Progenitor cell of endocrine pancreas (in vitro differentiated cells): ENCODE measurements at places on chromosomes 3 and 15. TPM values are rescaled to one million over a fixed set of nuclear protein-coding genes. Genes with fewer than 3 reads are reported as not detected.

SERPINI2 gene
- 1.8 and 2.0 TPM in 2 replicates for total RNA-seq

SMCO1 gene
- not detected in 2 replicates for total RNA-seq

SPATA12 gene
- total RNA-seq = 0.14 and 0.16 TPM in 2 replicates

PEX5L gene
- 1.0 and 1.9 TPM in 2 replicates for total RNA-seq

SLC35G2 gene
- total RNA-seq = 2.3 and 2.4 TPM in 2 replicates

GOLGA6B gene
- total RNA-seq = not detected in 2 replicates

VGLL3 gene
- 1.9 and 2.0 TPM in 2 replicates for total RNA-seq

UBAP1L gene
- total RNA-seq = 5.8 and 6.2 TPM in 2 replicates

NT5DC2 gene
- total RNA-seq = 269 and 271 TPM in 2 replicates

CCDC39 gene
- 0.22 and 0.29 TPM in 2 replicates for total RNA-seq

DNA sequence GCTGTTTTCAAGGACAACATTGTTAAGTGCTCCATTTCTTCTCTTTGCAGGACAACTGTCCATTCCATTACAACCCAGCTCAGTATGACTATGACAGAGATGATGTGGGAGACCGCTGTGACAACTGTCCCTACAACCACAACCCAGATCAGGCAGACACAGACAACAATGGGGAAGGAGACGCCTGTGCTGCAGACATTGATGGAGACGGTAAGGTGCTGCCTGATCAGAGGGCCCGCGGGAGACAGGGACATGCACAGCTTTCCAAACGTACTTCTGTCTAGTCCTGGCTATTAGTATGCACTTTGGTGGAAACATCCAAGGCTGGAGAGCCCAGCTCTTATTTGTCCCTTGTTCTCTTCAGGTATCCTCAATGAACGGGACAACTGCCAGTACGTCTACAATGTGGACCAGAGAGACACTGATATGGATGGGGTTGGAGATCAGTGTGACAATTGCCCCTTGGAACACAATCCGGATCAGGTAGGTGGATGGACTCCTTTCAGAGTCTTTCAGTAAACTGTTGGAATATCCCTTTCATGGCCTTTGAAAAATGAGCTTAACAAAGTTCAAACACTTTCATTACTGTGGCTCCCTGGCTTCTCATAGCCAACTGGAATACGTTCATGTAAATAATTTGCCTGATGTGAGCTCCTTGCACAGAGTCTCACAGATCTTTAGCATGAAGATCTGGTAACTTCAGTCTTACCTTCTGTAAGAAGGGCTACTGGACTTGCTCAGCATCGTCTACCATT, 10.4 kb downstream of the THBS1 start:
- no peak overlapping the region for H3K4me3 ChIP-seq
- peaks cover 16% of the 10 kb centered on the region for H3K36me3 ChIP-seq
- DNase-seq = no peak
- H3K4me1 ChIP-seq = peaks cover 7% of the 10 kb centered on the region
- H3K27me3 ChIP-seq = no peaks in the 10 kb centered on the region

DNA sequence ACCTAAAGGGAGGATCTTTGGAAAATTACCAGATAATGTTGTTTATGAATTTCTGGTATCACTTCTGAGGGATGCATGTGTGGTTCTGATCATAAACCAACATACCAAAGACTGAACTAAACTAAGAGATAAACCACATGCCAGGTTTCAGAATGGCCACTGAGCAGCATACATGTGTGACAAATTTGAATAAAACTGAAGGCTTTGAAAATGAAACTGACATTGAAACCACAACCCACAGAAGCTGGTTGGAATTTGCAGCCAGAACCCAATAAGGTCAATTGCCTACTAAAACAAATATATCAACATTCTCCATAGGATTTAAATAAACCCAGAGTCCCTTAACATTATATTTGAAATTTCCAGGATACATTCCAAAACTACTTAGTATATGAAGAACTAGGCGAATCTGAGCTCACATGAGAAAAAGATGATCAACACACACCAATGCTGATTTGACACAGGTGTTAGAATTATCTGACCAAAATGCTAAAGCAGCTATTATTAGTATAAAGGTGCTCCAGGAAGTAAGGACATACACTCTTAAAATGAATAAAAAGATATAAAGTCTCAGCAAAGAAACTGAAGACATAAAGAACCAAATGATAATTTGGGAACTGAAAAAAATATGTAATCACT, 125.0 kb downstream of the ZNF280D start:
- no peaks in the 10 kb centered on the region for H3K4me1 ChIP-seq
- DNase-seq = no peak
- H3K27ac ChIP-seq = no peak overlapping the region

DNA sequence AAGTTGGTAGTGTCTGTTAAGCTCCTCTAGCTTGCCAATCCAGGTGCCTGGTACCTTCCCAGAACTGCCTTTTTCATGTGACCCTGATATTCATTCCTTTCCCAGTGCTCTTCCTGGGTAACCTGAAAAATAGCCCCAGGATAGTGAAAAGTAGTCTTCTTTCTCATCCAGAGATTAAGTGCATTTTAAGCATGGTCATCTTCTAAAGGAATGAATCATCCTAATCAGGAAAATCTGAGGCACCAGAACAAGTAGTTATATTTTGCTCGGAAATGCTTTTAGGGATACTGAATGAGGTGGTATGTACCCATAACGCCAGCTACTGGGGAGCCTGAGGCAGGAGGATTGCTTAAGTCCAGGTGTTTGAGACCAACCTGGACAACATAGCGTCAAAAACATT, 23.1 kb upstream of the PDCD6IP start:
- no peak overlapping the region for H3K27ac ChIP-seq
- no peak for DNase-seq
- no peak overlapping the region for H3K4me3 ChIP-seq

GRCh38 chr3:19229086-19229485, 80.8 kb downstream of the KCNH8 start:
- no peak for DNase-seq
- no peaks in the 10 kb centered on the region for H3K27me3 ChIP-seq

DNA sequence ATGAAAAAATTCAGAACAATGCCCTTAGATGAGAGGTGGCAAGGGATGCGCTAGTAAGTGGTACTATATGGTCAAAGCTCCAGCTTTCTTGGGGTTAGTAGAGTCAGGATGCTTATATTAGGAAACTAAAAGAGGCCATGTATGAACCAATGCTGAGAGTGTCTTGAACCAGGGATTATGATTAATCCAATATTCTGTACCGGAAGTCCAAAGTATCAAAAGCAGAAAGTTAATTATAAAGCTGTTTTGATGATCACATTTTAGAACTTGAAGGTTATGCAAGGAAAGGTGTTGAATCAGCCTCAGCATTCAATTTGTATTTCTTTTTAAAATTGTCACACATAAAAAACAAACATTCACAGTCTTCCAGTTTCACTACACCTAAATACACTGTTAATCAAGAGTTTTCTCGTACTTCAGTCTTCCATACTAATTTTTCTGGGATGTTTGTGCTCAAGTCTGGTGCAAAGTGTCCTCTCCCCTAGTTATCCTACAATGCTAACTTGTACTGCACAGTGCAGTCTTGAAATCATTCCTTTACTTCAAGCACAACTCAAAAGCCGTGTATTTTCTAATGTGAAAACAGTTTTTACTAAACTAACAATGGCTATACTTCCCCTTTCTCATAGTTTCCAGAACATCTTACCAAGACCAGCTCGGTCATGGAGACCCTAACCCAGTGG, 10.7 kb upstream of the FAH start:
- no peak overlapping the region for H3K4me3 ChIP-seq
- no peak for DNase-seq
- H3K27me3 ChIP-seq = no peaks in the 10 kb centered on the region
- H3K4me1 ChIP-seq = peaks cover 1% of the 10 kb centered on the region
- H3K27ac ChIP-seq = no peak overlapping the region

DNA sequence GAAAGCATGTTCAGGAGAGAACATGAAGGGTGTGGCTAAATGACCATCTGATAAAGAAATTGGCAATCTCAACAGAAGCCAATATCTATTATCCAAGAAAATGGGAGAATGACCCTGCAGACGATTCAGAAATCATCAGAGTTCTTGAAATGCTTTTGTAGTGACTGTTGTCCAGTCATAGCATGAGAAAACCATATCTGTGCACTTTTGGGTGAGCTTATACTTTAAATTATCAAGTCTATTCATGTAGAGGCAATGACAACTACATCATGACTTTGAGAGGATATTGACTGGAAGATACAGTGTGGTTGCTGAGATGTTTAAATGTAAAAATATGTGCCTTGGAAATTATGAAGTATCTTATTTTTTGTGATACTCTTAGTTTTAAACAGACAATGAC, 57.6 kb upstream of the AZI2 start:
- H3K4me3 ChIP-seq = no peak overlapping the region
- no peak for DNase-seq
- no peaks in the 10 kb centered on the region for H3K36me3 ChIP-seq

GRCh38 chr3:156532730-156533129, 22.2 kb downstream of the SSR3 start:
- no peak overlapping the region for H3K27ac ChIP-seq
- H3K4me1 ChIP-seq = peaks cover 22% of the 10 kb centered on the region
- no peaks in the 10 kb centered on the region for H3K27me3 ChIP-seq
- H3K4me3 ChIP-seq = no peak overlapping the region
- no peaks in the 10 kb centered on the region for H3K36me3 ChIP-seq

- no peak overlapping the region for H3K4me3 ChIP-seq
- no peak for DNase-seq
- H3K36me3 ChIP-seq = no peaks in the 10 kb centered on the region
- peaks cover 71% of the 10 kb centered on the region for H3K27me3 ChIP-seq
- no peaks in the 10 kb centered on the region for H3K4me1 ChIP-seq
- no peak overlapping the region for H3K27ac ChIP-seq
Measured at GRCh38 chr15:88708655-88709054, 69.8 kb downstream of the ISG20 start.

DNA sequence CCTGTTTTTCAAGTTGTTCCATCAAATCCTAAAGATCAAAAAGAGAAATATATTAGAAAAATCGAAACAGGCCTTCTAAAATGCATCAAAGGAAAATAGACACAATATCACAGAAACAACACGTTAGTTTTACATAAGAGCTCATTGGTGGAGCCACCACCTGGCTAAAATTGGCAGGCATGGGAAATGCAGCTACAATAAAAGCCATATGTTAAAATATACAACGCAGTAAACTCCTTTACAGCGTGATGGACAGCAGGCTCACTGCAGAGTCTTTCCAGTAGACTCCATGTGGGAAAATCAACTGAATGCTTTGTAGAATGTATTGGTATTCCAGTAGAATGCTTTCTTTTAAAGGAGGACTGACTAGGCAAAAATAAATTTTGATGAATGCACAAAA, 40.9 kb upstream of the MYO5C start:
- peaks cover 10% of the 10 kb centered on the region for H3K36me3 ChIP-seq
- H3K4me3 ChIP-seq = no peak overlapping the region
- H3K4me1 ChIP-seq = peaks cover 10% of the 10 kb centered on the region
- no peak for DNase-seq

DNA sequence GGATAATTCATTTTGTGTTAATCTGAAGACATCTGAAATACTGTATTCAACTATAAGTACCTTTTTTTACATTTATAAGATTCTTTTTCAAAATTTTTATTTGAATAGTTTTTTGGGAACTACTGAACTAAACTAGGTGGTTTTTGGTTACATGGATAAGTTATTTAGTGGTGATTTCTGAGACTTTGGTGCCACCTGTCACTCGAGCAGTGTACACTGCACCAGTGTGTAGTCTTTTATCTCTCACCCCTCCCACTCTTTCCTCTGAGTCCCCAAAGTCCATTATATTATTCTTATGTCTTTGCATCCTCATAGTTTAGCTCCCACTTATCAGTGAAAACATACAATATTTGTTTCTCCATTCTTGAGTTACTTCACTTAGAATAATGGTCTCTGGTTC, 57.6 kb downstream of the CD86 start:
- H3K4me1 ChIP-seq = no peaks in the 10 kb centered on the region
- peaks cover 6% of the 10 kb centered on the region for H3K27me3 ChIP-seq
- no peaks in the 10 kb centered on the region for H3K36me3 ChIP-seq

DNA sequence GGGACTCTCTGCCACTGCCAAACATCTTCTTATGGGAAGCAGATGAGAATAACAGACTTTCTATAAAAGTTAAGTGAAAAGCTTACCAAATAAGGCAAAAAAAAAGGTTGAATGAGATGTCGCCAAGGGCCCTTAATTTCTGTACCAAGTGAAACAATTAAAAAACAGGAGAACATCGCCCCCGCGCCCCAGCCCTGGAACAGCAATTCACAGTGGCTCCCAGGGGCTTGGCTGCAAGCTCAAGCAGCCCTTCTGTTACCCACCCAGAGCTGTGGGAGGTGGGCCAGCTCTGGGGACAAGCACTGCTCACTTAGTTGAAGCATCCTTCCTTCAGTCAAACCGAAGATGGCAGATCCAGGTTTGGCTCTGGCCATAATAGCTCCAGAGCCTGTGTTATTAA, 208.0 kb downstream of the ERC2 start:
- no peak overlapping the region for H3K4me3 ChIP-seq
- H3K27me3 ChIP-seq = no peaks in the 10 kb centered on the region
- no peak for DNase-seq
- H3K36me3 ChIP-seq = peaks cover 1% of the 10 kb centered on the region

- H3K27ac ChIP-seq = no peak overlapping the region
- no peaks in the 10 kb centered on the region for H3K4me1 ChIP-seq
- no peak for DNase-seq
- H3K27me3 ChIP-seq = peaks cover 1% of the 10 kb centered on the region
- no peak overlapping the region for H3K4me3 ChIP-seq
- H3K36me3 ChIP-seq = no peaks in the 10 kb centered on the region
Measured at GRCh38 chr15:72790302-72790910, 6.8 kb upstream of the ADPGK start.

DNA sequence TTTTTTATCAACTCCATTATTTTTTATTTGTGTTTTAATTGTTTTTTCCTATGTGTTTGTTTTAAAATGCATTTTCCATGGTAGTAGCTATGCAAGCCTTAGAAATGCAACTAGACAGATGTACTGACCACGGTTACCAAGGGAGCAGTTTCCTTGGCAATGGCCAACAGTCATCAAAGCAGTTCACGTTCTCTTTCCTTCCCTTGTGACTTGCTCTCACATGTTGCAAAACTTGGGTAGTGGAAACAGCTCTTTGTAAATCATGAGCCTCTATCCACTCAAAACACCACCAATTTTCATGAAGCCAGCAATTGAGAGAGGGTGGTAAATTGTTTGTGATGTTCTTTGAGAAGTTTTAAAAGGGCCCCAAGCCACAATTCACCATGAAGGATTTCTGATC, 499.4 kb upstream of the MDFIC2 start:
- H3K4me1 ChIP-seq = no peaks in the 10 kb centered on the region
- H3K4me3 ChIP-seq = no peak overlapping the region
- H3K27ac ChIP-seq = no peak overlapping the region
- DNase-seq = no peak

GRCh38 chr15:32152574-32152973, 122.3 kb downstream of the CHRNA7 start:
- H3K4me1 ChIP-seq = peaks cover 17% of the 10 kb centered on the region
- DNase-seq = no peak
- H3K4me3 ChIP-seq = no peak overlapping the region
- H3K36me3 ChIP-seq = no peaks in the 10 kb centered on the region
- no peak overlapping the region for H3K27ac ChIP-seq
